AML-193 (cell line): ENCODE measurements at places on chromosomes 2 and 18.

DNA sequence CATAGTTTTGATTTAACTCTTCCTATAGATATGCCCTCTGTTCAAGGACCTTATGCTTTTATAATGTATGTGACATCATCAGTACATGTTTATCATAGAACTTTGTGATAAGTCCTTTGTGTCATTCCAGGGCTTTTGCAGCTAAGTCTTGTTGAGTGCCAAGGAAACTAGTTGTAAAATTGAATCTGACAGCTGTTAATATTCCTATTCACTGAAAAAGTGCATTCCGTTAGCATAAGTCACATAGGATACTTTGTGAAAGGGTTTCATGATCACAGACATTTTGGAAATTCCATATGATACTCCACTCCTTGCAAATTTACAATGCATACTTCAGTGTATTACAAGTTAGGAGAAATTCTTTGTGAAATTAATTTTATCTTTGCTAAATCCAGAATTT is 503.4 kb downstream of the CCDC85A start:
- no peak for DNase-seq

- DNase-seq, result no peak
Observed at GRCh38 chr2:106885971-106886915, at the start of gene ST6GAL2. ST6GAL2 (minus strand) TSS chr2:106886167; CDS start chr2:106843977, 42,190 bp downstream.

- no peak for DNase-seq
Observed at GRCh38 chr2:120012363-120012762, 514 bp upstream of the EPB41L5 start.

GRCh38 chr2:227876300-227876801 is 4.9 kb downstream of the DAW1 start:
- DNase-seq, result no peak

DNA sequence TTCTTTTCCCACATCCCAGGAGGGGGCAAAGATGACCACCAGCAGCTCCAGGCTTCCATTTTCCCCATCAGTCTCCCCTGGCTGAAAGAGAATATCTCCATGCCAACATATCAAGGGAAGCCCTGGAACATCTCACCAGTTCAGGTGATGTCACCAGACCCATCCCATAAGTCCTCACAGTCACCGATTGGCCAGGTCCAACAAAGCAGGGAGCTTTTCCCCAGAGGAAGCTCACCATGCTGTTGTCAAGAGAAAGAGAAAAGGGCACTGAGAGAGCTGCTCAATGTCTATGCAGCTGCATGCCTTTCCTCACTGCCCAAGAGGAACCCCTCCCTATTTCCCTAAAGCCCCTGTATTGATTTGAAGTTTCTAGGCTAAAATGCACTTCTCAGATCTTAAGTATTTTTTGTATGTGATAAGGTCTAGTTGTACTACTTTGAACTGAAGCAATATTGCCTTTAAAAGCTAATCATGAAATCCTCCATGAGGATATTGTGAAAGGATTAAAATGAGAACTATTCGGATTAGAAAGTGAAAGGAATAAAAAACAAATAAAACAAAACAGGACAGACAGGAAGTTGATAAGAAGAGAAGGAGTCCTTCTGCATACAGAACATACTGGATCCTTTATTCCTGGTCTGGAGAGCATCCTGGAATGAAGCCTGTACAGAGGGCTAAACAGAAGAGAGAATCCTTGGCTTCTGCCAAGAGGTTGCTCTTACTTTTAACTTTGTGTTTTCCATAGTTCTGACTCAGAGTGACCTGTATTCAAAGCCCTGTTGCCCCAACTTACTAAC is 45.2 kb upstream of the CTIF start:
- DNase-seq, result no peak

DNA sequence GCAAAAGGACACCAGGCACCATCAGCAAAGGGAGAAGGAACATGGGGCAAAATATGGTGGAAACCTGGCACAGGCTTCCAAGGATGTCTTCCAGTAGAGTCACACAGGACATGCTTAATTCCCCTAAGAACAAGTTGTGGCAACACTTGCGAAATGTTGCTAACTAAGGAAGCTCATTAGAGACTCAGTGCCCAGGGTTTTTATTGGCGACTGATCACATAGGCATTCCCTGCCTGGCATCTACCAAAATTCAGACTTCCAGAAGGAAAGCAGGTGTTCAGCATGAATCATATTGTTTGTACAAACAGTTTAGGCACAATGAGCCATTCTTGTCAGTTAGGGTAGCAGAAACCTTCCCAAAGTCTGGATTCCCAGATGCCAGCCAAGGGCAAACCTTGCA is 25.7 kb downstream of the SLC4A1AP start:
- DNase-seq, result no peak

DNA sequence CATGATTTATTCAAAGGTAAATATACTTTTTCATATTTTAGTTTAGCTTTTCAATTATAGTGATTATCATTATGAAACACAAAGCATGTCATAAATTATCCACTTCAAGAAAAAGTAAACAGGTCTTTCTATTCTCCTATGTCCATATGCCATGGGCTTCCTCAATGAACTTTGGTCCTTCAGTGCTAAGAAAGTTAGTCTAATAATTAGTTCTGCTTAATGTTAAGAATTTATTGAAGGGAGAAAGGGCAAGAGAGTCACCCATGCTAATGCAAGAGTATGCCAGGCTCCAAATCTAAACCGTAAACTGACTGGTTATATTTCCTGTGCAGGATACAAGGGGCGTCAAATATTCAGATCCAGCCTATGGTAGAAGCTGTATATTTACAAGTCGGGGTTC is 96.2 kb downstream of the GORASP2 start:
- no peak for DNase-seq

DNA sequence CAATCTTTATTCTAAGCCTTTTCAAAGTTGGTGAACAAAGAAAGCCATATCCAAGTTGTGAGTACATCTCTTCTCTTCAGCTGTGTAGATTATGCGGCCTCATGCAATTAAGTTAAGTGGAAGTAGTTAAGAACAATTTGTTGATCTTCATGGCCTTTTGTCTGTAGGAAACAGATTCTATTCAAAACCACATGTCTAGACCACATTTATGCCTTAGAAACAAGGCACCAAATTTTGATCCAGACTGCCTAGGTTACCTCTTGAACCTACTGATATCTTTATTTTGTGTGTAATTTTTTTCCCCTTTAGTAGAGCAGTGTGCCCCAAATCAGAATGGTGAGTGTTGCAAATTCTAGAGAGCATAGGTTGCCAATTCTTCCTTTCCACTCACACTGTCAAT is 101.6 kb upstream of the CERS6 start:
- DNase-seq, result no peak

GRCh38 chr2:21395366-21395765 is 271.6 kb downstream of the TDRD15 start:
- no peak for DNase-seq

- no peak for DNase-seq
Observed at GRCh38 chr2:73008766-73009135, 62.8 kb downstream of the SFXN5 start.

GRCh38 chr2:134454931-134455330 is 201.1 kb downstream of the MGAT5 start:
- no peak for DNase-seq

GRCh38 chr2:188158337-188159100 is 133.2 kb upstream of the GULP1 start:
- DNase-seq, result no peak

DNA sequence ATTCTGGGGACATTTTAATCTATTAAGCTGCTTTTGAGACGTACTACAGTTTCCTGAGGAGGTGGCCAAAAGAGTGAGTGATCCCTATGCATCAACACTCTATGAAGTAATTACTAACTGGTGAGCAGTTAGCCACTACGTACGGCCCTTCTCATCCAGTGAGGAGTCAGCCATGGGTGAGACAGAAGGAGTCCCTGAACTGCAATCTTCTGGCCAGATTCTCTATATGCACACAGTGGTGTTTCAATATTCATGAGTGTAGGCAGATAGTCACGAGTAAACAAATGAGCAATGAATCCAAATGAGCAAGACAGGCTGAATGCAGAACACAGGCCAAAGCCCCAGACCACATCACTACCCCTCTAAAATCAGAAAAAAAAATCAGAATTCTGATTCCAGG is 29.8 kb upstream of the TMEM214 start:
- no peak for DNase-seq

DNA sequence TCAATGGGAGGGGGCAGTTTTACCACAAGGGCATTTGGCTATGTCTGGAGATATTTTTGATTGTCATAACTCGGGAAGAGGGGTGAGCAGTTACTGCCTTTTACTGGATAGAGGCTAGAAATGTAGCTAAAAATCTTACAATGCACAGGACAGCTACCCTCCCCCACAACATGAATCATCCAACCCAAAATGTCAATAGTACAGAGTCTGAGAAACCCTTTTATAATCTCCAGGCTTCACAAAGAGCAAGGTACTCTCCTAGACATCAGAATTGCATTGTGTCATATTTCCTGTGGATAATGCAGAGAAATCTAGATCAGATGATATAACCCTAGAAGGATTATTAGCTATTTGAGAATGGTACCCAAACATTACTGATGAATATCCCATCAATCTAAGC is 277.1 kb upstream of the NRP2 start:
- DNase-seq, result no peak
